ENCODE measurements at places on chromosomes 7 and 10. TPM values are rescaled to one million over a fixed set of nuclear protein-coding genes. Genes with fewer than 3 reads are reported as not detected.
A peak's percentile ranks its signal among the peaks of the same experiment; 100 is the strongest.

- DNase-seq: no peak
Measured at GRCh38 chr7:87447116-87447635, 28.3 kb downstream of the ABCB4 start.

DNA sequence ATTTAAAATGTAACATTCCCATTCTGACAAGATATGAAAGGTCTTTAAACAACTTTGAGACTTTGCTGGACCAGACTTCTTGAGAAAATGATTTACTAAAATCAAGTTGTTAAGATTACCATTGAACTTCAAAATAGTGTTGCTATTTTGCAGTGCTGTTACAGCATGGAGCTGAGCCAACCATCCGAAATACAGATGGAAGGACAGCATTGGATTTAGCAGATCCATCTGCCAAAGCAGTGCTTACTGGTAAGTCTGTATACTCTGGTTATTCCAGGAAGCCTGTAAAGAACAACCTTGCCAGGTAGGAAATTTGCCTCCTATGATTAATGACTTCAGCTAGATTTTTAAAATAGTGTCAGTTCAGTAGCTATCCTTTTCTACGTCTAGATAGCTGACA is 18.8 kb downstream of the TNKS2 start:
- no peak for DNase-seq

GRCh38 chr10:34959786-34960185 is 130.4 kb downstream of the CUL2 start:
- DNase-seq: no peak

DNA sequence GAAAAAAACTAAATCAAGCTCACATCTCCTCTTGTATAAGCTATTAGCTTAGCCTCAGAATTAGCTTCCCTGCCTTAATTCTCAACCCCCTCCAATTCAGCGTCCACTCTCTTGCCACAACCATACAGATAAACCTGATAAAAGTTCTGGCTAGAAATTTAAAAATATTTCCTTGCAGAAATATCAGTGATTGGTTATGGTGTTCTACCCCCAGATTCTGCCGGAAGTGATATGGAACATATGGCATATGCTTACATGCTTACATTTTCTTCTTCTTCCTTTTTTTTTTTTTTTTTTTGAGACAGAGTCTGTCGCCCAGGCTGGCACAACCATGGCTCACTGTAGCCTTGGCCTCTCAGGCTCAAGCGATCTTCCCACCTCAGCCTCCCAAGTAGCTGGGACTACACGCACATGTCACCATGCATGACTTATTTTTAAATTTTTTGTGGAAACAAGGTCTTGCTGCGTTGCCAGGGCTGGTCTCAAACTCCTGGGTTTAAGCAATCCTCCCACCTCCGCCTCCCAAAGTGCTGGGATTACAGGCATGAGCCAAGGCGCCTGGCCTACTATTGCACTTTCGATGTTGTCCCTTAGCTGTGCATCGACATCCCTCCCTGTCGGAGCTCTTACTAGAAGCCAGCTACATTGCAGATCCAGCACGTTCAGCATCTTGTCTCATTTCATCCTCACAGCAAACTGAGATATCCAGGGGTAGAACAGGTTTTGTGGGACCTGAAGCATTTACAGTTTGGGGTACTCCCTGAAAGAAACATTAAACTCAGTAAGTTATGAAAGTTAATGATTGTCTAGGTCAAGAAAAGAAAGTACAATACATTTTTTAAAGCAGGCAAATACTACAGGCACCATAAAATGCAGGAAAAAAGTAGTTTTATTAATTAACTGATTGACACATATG is 205.6 kb upstream of the TCF7L2 start:
- DNase-seq: no peak

DNA sequence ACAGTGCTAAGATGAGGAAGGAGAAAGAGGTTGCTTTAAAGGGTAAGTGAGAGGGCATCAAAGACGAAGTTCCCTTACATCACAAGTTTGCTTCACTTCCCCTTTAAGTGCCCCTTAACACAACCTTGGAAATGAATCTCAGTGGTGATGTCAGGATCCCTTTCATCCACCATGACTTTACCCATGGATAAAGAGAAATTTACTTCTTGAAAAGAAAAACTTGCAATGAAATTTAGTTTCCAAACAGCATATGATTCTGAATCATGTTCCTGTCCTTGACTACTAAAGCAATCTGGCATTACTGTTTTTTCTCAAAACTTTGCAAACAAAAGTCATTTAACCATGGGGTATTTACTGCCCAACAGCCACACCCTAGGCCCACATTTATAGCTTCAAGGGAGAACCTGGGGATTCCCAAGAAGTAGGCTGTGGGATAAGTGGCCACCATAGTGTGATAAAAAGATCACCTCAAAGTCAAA is 135.9 kb downstream of the ITGB8 start:
- no peak for DNase-seq

- DNase-seq: peak; percentile 94
Measured at GRCh38 chr7:23470330-23471105, at the start of gene IGF2BP3. TSS of gene IGF2BP3 (minus strand) at chr7:23470491. CDS start at chr7:23470110, 381 bp downstream.

GRCh38 chr10:129030996-129031843 is 435.8 kb upstream of the MGMT start:
- peak; percentile 83 for DNase-seq

- DNase-seq: no peak
Measured at GRCh38 chr7:112157072-112157471, 49.1 kb downstream of the DOCK4 start.

- peak; percentile 85 for DNase-seq
Measured at GRCh38 chr10:30436191-30436611, 2.2 kb downstream of the MAP3K8 start.

- peak; percentile 85 for DNase-seq
Measured at GRCh38 chr10:21173802-21174714, 276.9 kb upstream of the NEBL start.

DNA sequence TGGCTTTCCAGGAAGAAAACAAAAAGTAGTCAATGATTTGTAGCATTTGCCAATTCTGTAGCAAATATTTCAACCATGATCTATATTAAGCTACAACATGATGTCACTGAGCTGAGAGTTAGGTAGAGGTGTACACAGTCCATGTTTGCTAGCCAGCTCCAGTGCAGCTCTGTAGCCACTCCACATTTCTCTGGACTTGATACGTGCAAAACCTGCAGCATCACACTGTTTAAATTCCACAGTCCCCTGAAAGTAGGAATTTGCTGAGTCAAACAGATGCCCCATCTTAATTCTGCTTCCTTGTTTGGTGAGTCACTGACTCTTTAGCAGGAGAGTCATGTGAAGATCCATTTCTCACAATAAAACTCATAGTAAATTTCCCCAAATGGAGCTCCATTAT is 89.8 kb upstream of the LRRTM3 start:
- peak; percentile 65 for DNase-seq

DNA sequence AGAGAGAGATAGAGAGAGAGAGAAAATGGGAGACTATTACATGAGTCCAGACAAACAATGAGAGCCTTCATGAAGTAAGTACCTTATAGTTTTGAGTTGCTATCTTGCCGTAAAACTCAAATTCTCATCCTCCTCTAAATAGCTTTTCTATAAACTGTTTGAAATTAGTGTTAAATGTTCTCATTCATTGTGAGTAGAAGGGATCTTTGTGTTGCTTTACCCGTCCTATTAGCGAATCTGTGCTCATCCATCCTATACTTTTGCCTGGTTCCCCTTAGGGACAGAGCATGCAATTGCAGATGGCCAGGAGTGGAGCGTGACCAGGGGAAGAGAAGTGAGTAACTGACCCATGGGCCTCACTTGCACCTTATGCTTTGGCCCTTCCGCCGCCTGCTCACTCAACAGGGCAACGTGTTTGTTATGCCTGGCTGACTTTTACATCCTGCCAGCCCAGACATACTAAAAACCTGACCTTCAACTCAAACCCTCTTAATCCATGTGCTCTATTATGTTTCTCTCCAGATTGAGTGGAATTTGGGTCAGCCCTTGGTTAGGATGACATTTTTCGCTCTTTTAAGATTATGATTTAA is 244.2 kb upstream of the YAE1 start:
- no peak for DNase-seq

- no peak for DNase-seq
Measured at GRCh38 chr7:144786079-144786478, 49.8 kb downstream of the TPK1 start.

DNA sequence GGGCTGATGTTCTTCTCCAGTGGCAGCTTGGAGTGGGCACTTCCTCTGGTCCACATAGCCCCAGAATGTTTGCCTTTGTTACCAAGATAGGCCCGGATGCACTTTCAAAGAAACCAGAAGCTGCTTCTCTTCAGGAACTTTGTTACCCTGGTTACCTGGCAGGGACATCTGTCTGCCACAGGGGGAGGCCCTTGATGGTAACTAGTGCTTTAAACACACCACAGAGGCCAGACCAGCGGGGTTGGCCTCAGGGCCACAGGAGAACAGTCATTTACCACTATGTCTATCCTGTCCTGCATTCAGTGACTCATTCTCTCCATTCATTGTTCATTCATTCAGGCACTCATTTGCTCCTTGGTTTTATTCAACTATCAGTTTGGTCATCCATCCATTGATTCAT is 11.9 kb upstream of the PLEKHA1 start:
- no peak for DNase-seq

GRCh38 chr10:90530521-90530920 is 327.3 kb downstream of the HTR7 start:
- peak; percentile 13 for DNase-seq

Gene UNCX
- polyA plus RNA-seq: not detected

Gene LHPP
- polyA plus RNA-seq: 23.6 TPM

Gene OR2A5
- polyA plus RNA-seq: 0.10 TPM

Gene ZNF485
- polyA plus RNA-seq: 0.15 TPM

Gene CASTOR2
- 10.0 TPM for polyA plus RNA-seq

Gene ITPRID1
- 0.71 TPM for polyA plus RNA-seq

Gene HKDC1
- polyA plus RNA-seq: 19.5 TPM

All from hepatocyte (in vitro differentiated cells).